ENCODE measurements at places on chromosomes 4 and X. TPM values are rescaled to one million over a fixed set of nuclear protein-coding genes. Genes with fewer than 3 reads are reported as not detected.

Gene SOX3
- polyA plus RNA-seq, result not detected

Gene TMEM131L
- 14.8 TPM for polyA plus RNA-seq

Gene SMR3B
- not detected for polyA plus RNA-seq

Gene HAND2
- polyA plus RNA-seq, result 36.7 TPM

Gene TMSB15C
- polyA plus RNA-seq, result 3.5 TPM

Gene CT55
- polyA plus RNA-seq, result not detected

Gene NR3C2
- 3.9 TPM for polyA plus RNA-seq

Gene MAGEC1
- not detected for polyA plus RNA-seq

Gene SRPK3
- polyA plus RNA-seq, result 1.1 TPM

Gene IKBKG
- polyA plus RNA-seq, result 51.3 TPM

Gene GPR173
- polyA plus RNA-seq, result 1.6 TPM

Gene SNCA
- 4.2 TPM for polyA plus RNA-seq

Gene MAGEC2
- not detected for polyA plus RNA-seq

Gene LAP3
- polyA plus RNA-seq, result 39.8 TPM

Gene VCX3B
- 0.77 TPM for polyA plus RNA-seq

Gene BEND2
- polyA plus RNA-seq, result not detected

Gene VCX3A
- not detected for polyA plus RNA-seq

Gene SSX1
- polyA plus RNA-seq, result not detected

Gene UGT2B7
- polyA plus RNA-seq, result not detected

Gene HMGN5
- polyA plus RNA-seq, result 27.5 TPM

Gene RP2
- 7.0 TPM for polyA plus RNA-seq

Gene CT45A3
- polyA plus RNA-seq, result not detected

Gene CDKL2
- not detected for polyA plus RNA-seq

Gene FRAS1
- polyA plus RNA-seq, result 0.08 TPM

Gene CENPVL2
- polyA plus RNA-seq, result not detected

Gene KIAA1210
- not detected for polyA plus RNA-seq

Gene CXorf65
- not detected for polyA plus RNA-seq

Gene PAK3
- polyA plus RNA-seq, result 0.84 TPM

Gene CNKSR2
- not detected for polyA plus RNA-seq

Gene TSPAN7
- 6.2 TPM for polyA plus RNA-seq

Gene AFM
- not detected for polyA plus RNA-seq

Gene TMEM154
- polyA plus RNA-seq, result 0.13 TPM

Gene PABPC5
- polyA plus RNA-seq, result 1.3 TPM

Gene HSFX4
- polyA plus RNA-seq, result not detected

Gene FREM3
- not detected for polyA plus RNA-seq

Measured in aorta (tissue), 5 donors.